ENCODE measurements at places on chromosomes 16 and 17. TPM values are rescaled to one million over a fixed set of nuclear protein-coding genes. Genes with fewer than 3 reads are reported as not detected.

Gene ADCY9
- total RNA-seq, result 22.6 TPM

Gene FAM20A
- 7.9 TPM for total RNA-seq

Gene SALL1
- 0.29 TPM for total RNA-seq

Gene ALOXE3
- total RNA-seq, result not detected

Gene CBFA2T3
- 6.6 TPM for total RNA-seq

Gene BICDL2
- not detected for total RNA-seq

Gene KRTAP9-8
- not detected for total RNA-seq

Gene IL21R
- 0.18 TPM for total RNA-seq

Gene SLC6A2
- total RNA-seq, result not detected

Gene KRTAP2-1
- total RNA-seq, result not detected

GRCh38 chr17:7748076-7748775 lies 30.7 kb downstream of the DNAH2 start:
- DNase-seq, result no peak

GRCh38 chr17:50593321-50593720 lies 32.8 kb downstream of the CACNA1G start:
- DNase-seq, result peak; percentile 56

- DNase-seq, result no peak
Measured at GRCh38 chr16:85850344-85850880, 48.5 kb upstream of the IRF8 start.

DNA sequence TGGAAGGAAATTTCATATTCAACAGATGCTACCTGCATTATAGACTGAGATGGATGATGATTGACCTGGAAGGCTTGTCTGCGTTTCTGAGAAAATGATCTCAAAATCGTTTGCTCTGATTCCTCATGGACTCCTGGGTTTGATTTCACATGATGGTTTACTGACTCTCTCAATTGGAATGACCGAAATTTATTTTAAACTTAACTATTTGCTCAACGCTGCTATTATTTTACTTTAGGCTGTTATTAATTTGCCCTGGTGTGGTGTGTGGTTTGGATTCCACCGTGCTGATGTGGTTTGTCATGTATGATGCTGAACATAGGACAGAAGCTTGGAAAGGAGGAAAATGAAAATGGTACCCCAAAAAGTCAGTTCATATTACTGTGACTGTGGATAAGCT lies 37.3 kb upstream of the ELAC2 start:
- no peak for DNase-seq

DNA sequence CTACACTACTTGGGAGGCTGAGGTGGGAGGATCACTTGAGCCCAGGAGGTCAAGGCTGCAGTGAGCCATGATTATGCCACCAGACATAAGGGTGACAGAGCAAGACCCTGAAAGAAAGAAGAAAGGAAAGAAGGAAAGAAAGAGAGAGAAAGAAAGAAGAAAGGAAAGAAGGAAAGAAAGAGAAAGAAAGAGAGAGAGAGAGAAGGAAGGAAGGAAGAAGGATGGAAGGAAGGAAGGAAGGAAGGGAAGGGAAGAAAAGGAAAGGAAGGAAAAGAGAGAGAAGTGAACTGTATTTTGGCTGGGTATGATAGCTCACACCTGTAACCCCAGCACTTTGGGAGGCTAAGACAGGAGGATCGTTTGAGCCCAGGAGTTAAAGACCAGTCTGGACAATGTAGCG lies 24.3 kb upstream of the PYY start:
- DNase-seq, result no peak

DNA sequence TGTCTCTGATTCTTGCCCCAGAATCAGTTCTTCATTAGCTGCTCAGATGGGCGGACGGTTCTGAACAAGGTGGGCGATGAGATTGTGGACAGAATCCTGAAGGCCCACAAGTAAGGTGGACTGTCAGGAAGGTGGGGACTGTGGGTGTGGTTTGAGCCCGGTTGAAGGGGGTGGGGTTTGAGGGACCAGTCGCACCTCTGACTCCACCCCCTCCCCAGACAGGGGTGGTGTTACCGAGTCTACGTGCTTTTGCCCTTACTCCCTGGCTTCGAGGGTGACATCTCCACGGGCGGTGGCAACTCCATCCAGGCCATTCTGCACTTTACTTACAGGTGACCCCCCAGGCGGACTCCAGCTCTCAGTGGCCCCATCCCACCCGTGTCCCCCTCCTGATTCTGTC lies 11.3 kb downstream of the PLD2 start:
- DNase-seq, result no peak

DNA sequence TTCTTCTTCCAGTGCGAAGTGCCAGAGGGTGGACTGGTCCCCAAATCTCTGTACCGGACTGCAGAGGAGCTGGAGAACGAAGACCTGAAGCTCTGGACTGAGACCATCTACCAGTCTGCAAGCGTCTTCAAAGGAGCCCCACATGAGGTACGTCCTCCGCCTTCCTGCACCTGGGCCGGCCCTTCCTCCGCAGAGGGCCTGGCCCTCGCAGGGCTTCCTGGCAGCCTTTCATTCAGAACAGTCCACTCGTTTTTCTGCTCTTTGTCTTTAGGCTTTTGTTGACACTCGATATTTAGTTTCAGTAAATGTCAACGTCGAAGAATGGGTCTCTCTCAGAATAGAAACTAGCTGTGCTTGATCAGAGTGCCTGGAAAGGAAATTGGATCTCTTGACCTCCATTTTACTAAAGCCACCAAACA lies 68.6 kb downstream of the SEC14L1 start:
- no peak for DNase-seq

- DNase-seq, result no peak
Measured at GRCh38 chr17:75831032-75831571, 13.1 kb downstream of the UNC13D start.

DNA sequence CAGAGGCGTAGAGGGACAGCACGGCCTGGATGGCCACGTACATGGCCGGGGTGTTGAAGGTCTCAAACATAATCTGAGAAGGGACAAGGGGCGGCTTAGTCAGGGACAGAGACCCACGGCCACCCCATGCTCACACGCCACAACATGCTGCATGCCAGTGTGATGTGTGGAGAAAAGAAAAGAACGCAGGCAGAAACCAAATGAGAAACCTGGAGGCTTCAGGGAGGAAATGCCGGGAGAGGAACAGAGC lies 1.1 kb downstream of the ACTG1 start:
- DNase-seq, result no peak

- no peak for DNase-seq
Measured at GRCh38 chr16:55052741-55053415, 122.2 kb downstream of the IRX5 start.

DNA sequence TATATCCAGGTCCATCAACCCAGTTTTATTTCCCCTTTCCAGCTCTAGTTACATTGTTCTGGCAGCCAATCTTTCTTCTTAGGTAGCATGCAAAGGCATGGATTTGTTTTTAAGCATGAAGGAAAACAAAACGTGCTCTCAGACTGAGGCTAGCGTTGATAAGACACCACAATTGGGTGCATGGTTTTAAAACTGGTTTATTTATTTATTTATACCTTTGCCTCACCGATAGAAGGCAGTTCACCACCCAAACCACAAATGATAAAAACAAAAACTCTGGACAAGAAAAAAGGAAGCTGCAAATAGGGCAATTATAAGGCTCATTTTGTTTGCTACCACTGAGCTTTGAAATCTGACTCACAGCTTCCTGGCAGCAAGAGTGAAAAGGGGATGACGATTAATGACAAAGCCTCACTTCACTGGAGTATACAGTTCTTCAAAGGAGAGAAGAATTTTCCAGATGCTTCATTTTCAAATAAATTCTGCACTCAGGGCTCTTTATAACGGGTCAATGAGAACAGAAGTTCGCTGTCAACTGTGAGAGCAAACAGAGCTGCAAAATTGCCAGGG lies 278.4 kb upstream of the IRX5 start:
- DNase-seq, result no peak

DNA sequence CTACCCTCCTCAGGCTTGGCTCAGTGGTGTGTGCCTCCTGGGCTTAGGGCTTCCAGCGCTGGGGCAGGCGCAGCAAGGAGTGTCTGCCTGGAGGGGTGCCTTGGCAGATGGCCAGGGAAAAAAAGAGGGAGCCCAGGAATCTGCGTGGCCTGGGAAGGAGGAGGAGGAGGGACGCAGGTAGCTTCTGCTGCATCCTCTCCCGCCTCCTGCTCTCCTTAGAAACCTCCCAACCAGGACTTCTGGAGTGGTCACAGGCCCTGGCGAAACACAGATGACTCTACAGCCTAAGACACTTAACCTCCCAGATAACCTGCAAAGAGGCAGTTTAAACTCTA lies 7.3 kb upstream of the BCAR1 start:
- no peak for DNase-seq

- DNase-seq, result no peak
Measured at GRCh38 chr16:58449768-58450167, 50.2 kb upstream of the NDRG4 start.

GRCh38 chr16:81634380-81635062 lies 144.6 kb upstream of the PLCG2 start:
- no peak for DNase-seq

- peak; percentile 91 for DNase-seq
Measured at GRCh38 chr16:27315333-27316037, 1.7 kb downstream of the IL4R start.

GRCh38 chr16:75997606-75998005 lies 271.3 kb upstream of the CPHXL start:
- no peak for DNase-seq

- DNase-seq, result no peak
Measured at GRCh38 chr17:14747603-14747950, 446.7 kb downstream of the HS3ST3B1 start.

DNA sequence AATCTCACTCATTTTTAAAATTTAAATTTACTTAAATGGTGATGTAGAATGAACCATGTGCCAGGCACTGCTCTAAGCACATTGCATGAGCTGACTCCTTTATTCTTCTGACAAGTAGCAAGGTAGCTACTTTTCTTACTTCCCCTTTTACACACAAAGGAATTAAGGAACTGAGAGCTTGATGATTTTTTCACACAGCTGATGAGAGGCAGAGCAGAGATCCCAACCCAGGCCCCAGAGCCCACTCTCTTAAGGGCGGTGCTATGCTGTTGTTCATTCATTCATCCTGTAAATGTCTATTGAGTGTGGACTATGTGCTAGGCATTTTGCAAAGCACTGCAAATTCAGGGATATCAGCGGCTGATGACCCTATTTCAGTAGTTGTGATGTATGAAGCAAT lies 17.9 kb downstream of the SEC14L5 start:
- DNase-seq, result no peak

DNA sequence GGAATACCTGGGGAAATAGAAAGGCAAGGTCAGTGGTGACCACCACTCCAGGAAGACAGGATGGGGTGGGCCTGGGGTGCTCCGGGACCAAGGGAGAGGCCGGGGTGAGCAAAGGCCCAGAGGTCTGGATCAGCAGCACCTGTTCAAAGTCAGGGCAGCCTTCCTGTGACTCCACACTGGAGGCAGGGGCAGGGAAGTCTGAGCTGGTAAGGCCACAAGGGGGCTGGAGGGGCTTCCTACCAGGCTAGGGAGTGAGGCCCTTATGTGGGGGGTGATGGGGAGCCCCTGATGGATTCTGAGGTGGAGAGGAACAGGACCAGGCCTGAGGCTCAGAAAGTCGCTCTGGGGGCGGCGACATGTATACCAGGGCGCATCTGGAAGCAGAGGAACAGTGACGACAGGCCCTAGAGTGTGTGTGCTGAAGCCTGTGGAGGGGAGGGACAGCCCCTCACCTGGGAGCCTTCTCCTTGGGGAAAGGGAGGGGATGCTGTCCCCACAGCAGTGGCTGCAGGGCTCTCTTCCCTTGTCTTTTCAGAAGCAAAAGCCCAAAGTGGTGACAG lies 3.7 kb downstream of the C16orf78 start:
- no peak for DNase-seq

Data from left cardiac atrium (tissue), 4 donors.